ENCODE measurements at places on chromosomes 3 and 15.

DNA sequence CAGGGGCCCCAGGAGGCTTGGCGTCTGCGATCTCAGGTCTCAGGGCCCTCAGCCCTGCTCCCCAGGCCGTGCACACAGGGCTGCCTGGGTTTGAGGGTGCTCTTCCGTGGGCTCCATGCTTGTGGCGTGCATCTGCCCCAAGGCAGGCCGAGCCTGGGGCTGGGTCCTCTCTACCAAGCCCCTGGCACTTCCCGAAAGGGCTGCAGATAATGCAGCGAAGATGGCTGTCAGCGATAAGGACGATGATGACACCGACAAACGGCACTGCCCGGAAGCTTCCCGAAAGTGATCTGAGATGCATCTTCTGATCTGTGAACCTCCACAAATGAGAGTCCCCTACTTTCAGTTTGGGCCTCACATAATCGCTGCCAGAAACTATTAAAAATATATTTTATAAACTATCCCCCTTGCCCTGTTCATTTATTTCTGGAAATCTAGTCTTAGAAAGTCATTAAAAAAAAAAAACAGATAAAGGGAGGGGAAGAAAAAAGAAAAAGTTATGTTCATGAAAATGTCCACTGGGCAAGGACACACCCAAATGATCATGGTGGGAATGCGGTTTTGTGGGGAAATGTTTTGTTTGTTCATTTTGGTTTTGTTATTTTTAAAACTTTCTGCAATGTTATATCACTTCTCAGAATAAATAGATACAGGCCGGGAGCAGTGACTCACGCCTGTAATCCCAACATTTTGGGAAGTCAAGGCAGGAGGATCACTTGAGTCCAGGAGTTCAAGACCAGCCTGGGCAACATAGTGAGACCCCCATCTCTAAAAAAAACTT is 51.5 kb downstream of the RPN1 start:
- peak; percentile 82 for DNase-seq

- no peak for DNase-seq
Observed at GRCh38 chr3:65633018-65633638, 405.6 kb downstream of the MAGI1 start.

DNA sequence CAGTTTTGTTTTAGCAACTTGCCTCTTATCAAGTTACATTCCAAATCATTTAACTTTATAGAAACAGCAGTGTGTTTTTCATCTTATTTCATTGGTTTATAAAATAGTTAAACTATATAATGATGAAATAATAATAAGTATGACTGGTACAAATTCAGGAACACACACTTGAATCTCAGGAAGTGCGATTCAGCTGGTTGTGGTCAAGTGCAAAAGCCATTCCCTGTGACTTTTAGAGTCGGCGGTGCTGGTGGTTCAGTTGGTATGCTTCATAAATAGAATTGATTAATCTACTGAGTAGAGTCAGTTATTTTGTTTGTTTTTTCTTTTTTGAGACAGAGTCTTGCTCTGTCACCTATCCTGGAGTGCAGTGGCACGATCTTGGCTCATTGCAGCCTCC is 22.7 kb downstream of the SACM1L start:
- DNase-seq = no peak

- no peak for DNase-seq
Observed at GRCh38 chr3:159091936-159092335, 290.1 kb downstream of the MFSD1 start.

GRCh38 chr3:58962816-58963215 is 87.0 kb downstream of the CFAP20DC start:
- no peak for DNase-seq

- no peak for DNase-seq
Observed at GRCh38 chr3:187798126-187798525, 52.9 kb upstream of the BCL6 start.

DNA sequence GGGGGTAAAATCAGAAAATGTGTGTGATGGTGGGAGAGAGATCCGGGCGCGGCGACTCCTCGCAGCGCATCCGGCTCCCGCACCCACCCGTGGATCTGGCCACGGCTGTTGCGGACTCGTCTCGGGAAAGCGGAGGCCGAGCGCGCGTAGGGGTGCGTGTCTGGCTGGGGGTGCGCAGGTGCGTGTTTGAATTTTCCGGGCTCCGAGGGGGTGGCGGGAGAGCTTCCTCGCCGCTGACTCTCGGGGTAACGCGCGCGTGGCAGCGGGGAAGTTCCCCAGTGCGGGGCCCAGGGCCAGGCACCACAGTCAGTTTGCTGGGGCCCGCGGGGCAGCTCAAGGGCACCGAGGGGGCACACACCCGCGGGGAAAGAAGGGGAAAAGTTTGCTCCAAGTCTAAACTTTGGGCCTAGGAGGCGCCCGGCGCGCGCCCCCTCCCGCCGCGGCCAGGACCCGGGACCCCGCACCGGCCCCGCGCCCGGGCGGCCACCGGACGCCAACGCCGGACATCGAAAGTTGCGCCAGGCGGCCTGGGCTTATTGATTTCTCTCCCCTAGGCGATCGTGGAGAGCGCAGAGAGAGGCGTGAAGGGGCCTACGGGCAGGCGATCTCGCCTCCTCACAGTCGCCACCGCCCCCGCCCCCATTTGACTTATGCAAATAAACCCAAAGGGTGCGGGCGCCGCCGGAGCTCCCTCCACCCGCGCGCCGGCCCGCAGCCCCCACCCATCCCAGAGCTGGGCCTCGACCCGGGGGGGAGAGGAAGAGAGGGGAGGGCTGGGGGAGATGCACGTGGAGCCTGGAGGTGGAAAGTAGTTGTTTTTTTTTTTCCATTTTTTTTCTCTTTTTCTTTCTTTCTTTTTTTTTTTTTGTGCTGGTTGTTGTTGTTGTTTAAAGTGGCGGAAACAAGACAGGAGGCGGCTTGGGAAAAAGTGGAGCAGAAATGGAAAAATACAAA is 639 bp downstream of the FOXP1 start:
- peak; percentile 74 for DNase-seq

DNA sequence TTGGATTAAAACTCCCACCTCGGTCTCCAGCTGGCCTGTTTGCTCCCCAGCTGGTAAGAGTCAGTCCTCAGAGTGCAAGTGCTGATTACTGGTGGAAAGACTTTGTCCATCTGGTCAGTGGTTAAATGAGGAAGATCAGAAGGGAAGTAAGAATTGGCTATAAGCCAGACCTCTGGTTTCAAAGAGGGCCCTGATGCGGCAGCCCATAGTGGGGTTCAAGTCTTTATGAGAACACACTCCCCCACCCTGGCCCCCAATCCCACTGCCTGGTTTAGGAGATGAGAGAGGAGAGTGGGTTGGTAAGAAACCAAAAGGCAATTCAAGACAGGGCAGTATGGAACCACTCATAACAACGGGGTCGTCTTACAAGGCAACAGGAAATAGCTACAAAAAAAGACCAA is 65.0 kb downstream of the FRMD4B start:
- DNase-seq = no peak

- no peak for DNase-seq
Observed at GRCh38 chr15:65079580-65079979, 3.0 kb downstream of the KBTBD13 start.

Measured in SJSA1 (cell line).